ENCODE measurements at places on chromosomes 4 and X. TPM values are rescaled to one million over a fixed set of nuclear protein-coding genes. Genes with fewer than 3 reads are reported as not detected.

The PCDH10 gene
- total RNA-seq = 0.23 TPM

DNA sequence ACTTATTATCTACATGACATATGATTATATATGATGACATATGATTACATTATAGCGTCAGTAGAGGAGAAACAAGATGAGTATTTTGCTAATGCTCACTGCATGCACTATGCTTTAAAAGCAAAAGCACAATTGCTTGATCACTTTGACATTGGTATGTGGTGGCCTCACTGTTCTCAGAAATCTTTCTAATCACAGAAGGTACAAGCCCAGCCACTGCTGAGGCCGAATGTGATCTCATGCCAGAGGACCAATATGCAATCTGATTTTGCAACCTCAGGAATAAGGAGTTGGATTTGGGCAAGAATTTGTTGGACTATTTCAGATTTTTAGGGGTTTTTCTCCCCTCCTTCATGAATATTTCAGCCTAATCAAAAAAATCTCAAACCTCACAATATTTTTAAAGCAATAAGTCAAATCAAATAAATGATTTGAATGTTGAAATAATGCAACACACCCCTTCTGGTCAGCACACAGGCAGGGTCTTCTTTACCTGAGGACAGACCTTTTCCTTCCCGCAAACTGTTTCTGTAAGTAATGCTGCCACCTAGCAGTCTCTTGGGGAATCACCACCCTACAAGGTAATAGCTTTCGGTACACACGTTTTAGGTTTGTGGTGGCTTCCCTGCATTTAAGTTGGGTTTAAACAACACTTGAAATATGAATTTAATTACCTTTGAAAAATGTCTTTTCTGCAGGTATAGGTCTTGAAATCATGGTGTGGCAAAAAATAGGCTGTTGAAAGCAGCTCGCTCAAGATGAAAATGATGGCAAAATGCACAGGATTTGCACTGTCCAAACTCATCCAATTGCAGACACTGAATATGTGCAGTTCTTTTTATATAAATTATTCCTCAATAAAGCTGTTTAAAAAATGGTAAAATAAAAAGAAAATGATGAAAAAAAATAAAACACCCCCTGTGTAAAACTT is 4.8 kb upstream of the CXCL13 start:
- no peak overlapping the region for H3K27ac ChIP-seq
- H3K27me3 ChIP-seq = peaks cover 27% of the 10 kb centered on the region
- H3K4me3 ChIP-seq = no peak overlapping the region
- H3K36me3 ChIP-seq = no peaks in the 10 kb centered on the region
- no peaks in the 10 kb centered on the region for H3K4me1 ChIP-seq

DNA sequence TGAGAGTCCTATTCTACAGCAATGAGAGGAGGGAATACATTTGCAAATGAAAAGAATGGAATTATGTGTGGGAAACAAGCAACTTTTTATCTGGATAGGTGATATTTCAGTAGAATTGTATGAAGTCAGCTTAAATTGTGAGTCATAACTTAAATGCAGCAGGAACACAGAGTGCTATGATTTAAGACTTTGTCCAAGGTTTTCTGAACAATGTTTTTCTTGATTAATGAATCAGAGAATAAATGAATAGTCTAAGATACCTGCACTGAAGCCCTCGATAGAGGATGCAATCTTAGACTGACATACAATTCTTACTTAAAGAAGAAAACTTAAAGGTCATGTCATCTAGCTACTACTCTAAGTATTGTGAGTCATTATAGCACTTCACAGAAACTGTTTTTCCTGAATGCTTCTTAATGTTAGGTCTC is 8.0 kb downstream of the ARHGEF38 start:
- no peak overlapping the region for H3K27ac ChIP-seq
- no peaks in the 10 kb centered on the region for H3K36me3 ChIP-seq
- H3K4me3 ChIP-seq = no peak overlapping the region

- peak overlapping the region; percentile 91 for H3K27ac ChIP-seq
- no peaks in the 10 kb centered on the region for H3K27me3 ChIP-seq
- no peak overlapping the region for H3K4me3 ChIP-seq
- peak; percentile 95 for DNase-seq
- peaks cover 57% of the 10 kb centered on the region for H3K4me1 ChIP-seq
Observed at GRCh38 chrX:46260499-46260898, 284.7 kb downstream of the ZNF674 start.

- no peak for DNase-seq
- peaks cover 6% of the 10 kb centered on the region for H3K27me3 ChIP-seq
- H3K4me3 ChIP-seq = no peak overlapping the region
- H3K36me3 ChIP-seq = no peaks in the 10 kb centered on the region
- no peaks in the 10 kb centered on the region for H3K4me1 ChIP-seq
- no peak overlapping the region for H3K27ac ChIP-seq
Observed at GRCh38 chrX:619451-619811, 11.2 kb upstream of the SHOX start.

DNA sequence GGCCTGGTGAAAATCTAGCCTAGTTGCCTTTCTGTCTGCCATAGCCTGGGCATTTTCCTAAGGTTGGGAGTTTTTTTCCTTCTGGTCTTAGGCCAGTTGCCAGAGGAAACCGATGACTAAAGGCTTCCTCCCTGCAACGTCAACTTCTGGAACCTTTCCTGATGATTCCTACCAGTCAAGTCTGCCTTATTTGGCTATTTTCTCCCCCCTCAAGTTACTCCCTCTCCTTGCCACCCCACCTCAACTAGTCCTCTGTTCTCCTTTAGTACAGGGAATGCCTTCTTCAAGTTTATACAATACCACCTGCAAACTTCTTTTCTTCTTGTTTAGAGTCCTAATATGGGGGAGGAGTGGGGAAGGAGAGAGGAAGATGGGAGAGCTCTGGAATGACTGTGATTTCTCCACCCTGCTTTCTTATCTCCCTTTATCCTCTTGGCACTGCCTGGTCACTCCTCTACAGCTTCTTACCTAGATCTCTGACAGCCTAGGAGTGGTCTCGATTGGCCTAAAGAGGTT is 10.6 kb downstream of the MSN start:
- peak overlapping the region; percentile 98 for H3K27ac ChIP-seq
- no peaks in the 10 kb centered on the region for H3K27me3 ChIP-seq
- H3K4me1 ChIP-seq = peaks cover 66% of the 10 kb centered on the region
- H3K36me3 ChIP-seq = peaks cover 40% of the 10 kb centered on the region

DNA sequence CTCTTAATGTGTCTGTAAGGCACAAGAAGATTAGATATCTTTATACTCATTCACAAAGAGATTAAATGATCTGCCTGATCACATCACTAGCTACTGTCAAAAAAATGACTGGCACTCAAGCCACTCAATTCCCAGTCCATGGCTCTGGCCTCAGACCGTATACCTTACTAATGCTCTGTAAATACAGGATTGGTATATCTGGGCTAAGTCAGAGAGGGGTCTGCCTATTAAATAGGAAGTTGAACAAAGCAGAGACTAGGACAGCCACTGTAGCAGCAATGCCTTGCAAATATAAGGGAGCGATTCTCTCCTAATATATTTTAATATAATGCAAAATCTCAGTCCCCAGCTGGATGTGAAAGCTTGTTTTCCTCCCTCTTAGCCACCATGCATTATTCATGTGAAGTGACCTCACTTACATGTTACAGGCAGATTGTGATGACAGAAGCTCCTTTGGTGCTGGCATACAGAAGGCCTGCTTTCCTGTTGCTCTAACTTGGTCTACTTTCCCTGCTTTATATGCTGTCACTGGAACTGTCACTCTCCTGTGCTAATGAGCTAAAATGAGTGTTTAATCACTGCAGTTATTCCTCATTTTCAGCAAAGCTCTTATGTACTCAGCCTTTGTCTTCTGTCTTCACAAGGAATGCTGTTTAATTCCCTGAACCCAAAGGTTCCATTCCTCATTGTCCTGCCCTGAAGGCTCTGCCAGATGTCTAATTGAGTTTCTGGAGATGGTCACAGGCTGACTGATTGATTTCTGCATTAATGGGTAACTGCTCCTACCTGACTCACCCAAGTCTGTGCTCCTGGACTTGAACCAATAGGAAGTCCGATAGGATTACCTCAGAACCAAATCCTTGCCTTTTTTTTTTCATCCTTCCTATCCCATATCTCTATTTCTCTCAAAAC is 578.2 kb downstream of the KLHL13 start:
- H3K4me1 ChIP-seq = no peaks in the 10 kb centered on the region
- no peak overlapping the region for H3K4me3 ChIP-seq
- H3K27me3 ChIP-seq = no peaks in the 10 kb centered on the region
- no peaks in the 10 kb centered on the region for H3K36me3 ChIP-seq
- DNase-seq = no peak

DNA sequence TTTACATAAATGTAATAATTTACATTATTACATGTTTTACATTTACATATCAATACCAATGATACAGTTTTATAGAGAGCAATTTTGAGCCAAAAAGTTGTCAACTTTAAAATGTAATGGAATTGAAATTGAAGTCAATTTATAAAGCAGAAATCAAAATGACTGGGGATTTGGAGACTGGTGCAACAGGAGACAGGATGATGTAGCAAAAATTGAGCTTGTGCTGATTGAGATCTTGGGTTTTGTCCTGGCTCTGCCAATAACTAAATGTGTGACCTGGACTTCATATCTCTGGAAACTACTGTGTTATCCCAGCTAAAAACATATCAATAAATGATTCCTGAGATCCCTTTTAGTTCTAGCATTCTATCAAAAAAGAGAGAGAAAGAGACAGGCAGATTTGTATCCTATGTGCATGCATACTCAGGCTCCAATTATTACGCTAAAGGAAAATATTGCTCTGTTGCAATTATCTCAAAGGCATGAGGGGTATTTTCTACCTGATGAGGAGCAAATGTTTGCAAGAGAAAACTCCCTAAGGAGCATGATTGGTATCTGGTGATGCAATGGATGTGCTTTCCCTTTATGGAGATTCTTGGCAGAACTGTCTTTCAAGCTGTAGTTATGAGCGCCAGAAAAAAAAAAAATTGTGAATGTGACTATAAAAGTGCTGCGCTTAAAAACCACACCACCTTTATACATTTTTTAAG is 14.7 kb downstream of the EXOC1L start:
- H3K27ac ChIP-seq = no peak overlapping the region
- peaks cover 48% of the 10 kb centered on the region for H3K27me3 ChIP-seq
- no peak for DNase-seq
- no peaks in the 10 kb centered on the region for H3K36me3 ChIP-seq

- H3K27me3 ChIP-seq = no peaks in the 10 kb centered on the region
- no peaks in the 10 kb centered on the region for H3K4me1 ChIP-seq
- peaks cover 11% of the 10 kb centered on the region for H3K36me3 ChIP-seq
- no peak overlapping the region for H3K4me3 ChIP-seq
- DNase-seq = peak; percentile 73
Observed at GRCh38 chrX:155056877-155057792, 13.8 kb downstream of the CMC4 start.
